ENCODE measurements at places on chromosomes 16 and 17. TPM values are rescaled to one million over a fixed set of nuclear protein-coding genes. Genes with fewer than 3 reads are reported as not detected.

The CES1 gene
- total RNA-seq = 0.87 TPM

The CLEC3A gene
- total RNA-seq = not detected

The C17orf78 gene
- not detected for total RNA-seq

The CSH2 gene
- total RNA-seq = not detected

The EPOP gene
- 10.6 TPM for total RNA-seq

GRCh38 chr16:68770671-68771070 lies 33.6 kb downstream of the CDH1 start:
- H3K36me3 ChIP-seq = no peaks in the 10 kb centered on the region
- no peaks in the 10 kb centered on the region for H3K27me3 ChIP-seq
- DNase-seq = no peak
- H3K27ac ChIP-seq = no peak overlapping the region

DNA sequence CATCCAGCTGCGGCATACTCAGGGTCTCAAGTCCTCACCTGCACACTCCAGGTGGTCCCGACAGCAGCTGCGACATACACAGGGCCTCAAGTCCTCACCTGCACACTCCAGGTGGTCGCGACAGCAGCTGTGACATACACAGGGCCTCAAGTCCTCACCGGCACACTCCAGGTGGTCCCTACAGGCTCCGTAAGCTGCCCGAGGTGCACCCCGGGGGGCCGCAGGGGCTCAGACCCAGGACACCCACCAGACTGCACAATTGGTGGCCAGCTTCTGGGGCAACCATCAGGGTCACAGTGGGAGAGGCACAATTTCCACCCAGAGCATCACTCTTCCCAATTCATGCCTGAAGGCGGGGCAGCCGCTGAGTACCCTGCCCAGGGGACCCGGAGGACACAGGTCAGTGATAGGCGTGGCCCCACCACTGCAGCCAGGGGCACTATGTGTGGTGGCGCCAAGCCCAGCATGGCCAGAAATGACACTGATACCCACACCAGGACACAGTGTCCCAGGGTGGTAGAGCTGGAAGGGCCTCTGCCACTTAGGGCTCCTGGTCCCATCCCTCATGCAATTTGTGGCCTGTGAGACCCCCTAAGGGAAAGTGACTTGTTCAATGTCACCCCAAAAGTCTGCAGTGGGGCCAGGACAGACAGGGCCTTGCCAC lies 57.5 kb upstream of the ZNF469 start:
- no peaks in the 10 kb centered on the region for H3K36me3 ChIP-seq
- no peak overlapping the region for H3K27ac ChIP-seq
- DNase-seq = no peak
- peaks cover 67% of the 10 kb centered on the region for H3K4me1 ChIP-seq
- H3K27me3 ChIP-seq = no peaks in the 10 kb centered on the region

DNA sequence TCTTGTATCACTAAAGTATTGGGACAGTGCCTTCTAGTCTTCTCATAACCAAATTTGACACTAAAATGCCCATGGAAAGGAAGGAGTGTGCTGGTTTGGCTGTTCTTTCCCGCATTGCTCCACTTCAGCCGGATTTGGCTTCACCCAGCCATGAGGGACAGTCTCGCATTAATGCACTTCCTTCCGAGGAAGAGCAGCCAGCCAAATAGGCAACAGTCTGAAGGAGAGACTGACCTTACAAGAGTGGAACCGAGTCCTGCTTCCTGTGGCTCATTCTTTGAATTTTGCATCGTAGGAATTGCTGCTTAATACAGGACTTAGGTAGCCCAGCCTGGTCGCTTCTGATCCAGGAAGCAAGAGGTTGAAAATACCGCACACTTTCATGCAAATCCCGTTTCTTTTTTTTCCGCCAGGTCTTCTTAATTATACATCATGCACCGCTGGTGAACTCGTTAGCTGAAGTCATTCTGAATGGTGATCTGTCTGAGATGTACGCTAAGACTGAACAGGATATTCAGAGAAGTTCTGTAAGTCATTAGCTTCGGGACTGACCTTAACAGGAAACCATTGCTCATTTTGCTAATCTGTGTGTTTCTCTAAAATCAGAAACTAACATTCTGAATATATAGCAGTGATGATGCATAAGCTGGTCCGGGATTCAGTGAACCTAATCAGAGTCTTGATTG lies 38.2 kb downstream of the CLEC16A start:
- no peaks in the 10 kb centered on the region for H3K27me3 ChIP-seq
- H3K4me1 ChIP-seq = 0 out of 2 replicates have a peak, but pooled peaks cover 3% of the 10 kb centered on the region
- H3K27ac ChIP-seq = no peak overlapping the region
- no peak for DNase-seq

GRCh38 chr17:574061-574460 lies 140.6 kb downstream of the VPS53 start:
- DNase-seq = no peak
- H3K4me1 ChIP-seq = no peaks in the 10 kb centered on the region
- H3K27ac ChIP-seq = no peak overlapping the region
- H3K27me3 ChIP-seq = no peaks in the 10 kb centered on the region

DNA sequence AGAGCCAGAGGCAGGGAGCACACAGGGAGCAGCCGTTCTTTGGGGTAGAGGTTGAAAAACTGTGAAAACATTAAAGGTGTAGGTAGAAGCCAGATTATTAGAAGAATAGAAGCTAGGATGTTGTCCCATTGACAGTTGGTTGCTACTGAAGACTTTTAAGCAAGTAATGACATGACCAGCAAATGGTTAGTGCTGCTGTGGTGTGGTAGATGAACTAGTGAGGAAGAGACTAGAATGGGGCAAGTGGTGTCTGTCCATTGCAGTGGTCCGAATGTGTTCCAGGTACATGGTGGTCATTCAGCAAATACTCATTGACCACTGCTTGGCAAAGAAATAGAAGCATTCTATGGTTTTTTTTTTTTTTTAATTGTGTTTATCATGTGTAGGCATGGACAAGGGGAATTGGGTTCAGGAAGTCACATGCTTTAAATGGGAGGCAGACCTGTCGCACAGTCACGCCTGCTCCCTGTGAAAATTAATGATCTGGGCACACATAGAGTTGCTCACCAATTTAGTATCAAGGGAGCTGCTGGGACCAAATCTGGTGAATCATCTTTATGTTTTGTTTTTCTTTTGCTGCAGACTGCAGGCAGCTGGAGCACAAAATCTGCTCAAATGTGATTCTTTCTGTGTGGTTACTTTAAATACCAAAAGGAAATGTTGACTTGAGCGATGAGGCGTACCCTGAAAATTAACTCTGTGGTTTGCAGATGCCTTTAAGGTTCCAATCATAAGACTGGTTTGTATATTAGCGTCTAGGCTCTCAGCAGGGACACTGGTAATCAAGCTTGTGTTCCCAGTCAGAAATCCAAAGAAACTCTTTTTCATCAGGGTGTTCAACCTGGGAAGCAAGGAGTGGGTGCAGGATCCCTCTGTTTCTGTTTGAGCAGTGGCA lies 30.7 kb downstream of the YPEL2 start:
- H3K4me3 ChIP-seq = no peak overlapping the region
- no peak for DNase-seq
- no peaks in the 10 kb centered on the region for H3K36me3 ChIP-seq
- H3K27ac ChIP-seq = no peak overlapping the region
- H3K27me3 ChIP-seq = peaks cover 4% of the 10 kb centered on the region

DNA sequence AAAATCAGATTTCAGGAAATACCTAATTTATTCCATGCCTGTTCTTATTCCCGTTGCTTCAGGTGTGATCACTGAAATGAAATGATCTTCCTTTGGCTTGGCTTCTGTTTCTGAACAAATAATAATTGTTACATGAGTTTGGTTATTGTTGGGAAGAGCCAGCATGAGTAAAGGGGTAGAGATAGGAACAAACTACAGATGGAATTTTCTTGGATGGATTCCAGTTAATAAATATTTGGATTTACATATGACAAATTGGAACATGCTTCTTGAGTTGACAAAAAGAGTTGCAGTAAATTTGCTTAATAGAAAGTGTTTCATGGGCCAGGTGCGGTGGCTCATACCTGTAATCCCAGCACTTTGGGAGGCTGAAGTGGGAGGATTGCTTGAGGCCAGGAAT lies 28.2 kb downstream of the TAC4 start:
- H3K36me3 ChIP-seq = peaks cover 94% of the 10 kb centered on the region
- H3K4me3 ChIP-seq = no peak overlapping the region
- H3K27ac ChIP-seq = no peak overlapping the region
- DNase-seq = no peak
- no peaks in the 10 kb centered on the region for H3K4me1 ChIP-seq

GRCh38 chr16:66524601-66525164 lies 25.2 kb downstream of the TK2 start:
- H3K27ac ChIP-seq = 0 out of 3 replicates have a peak overlapping the region, but pooled peaks have one; percentile 7
- peaks cover 15% of the 10 kb centered on the region for H3K4me1 ChIP-seq
- H3K4me3 ChIP-seq = no peak overlapping the region
- H3K36me3 ChIP-seq = peaks cover 4% of the 10 kb centered on the region

DNA sequence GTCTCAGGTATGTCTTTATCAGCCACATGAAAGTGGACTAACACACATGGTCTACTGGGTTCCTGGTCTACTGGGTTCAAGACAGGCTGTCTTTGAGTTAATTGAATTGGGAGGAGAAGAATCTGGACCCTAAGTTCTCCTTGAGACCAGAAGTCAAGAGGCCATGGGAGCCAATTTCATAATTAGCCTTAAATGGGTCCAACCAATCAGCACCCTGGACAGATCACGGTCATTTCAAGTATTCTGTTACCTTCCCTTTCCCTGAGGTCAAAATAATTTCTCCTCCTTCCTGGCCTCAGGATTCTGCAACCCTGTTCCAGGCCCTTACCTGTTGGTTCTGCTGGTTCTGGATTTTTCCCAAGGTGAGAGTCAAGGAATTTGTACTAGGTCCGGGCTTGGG lies 23.8 kb downstream of the OSBPL7 start:
- peaks cover 34% of the 10 kb centered on the region for H3K27me3 ChIP-seq
- no peak overlapping the region for H3K27ac ChIP-seq
- no peaks in the 10 kb centered on the region for H3K4me1 ChIP-seq
- no peak for DNase-seq

- H3K4me3 ChIP-seq = no peak overlapping the region
- no peak for DNase-seq
- H3K4me1 ChIP-seq = no peaks in the 10 kb centered on the region
These were observed 3.9 kb upstream of the TMEM235 start for GRCh38 chr17:78227455-78227916.

- no peak overlapping the region for H3K4me3 ChIP-seq
- peaks cover 27% of the 10 kb centered on the region for H3K36me3 ChIP-seq
- H3K4me1 ChIP-seq = no peaks in the 10 kb centered on the region
- H3K27ac ChIP-seq = no peak overlapping the region
- DNase-seq = no peak
These were observed 23.7 kb downstream of the NCOR1 start for GRCh38 chr17:16191604-16192003.

- no peak overlapping the region for H3K27ac ChIP-seq
- no peak overlapping the region for H3K4me3 ChIP-seq
- H3K36me3 ChIP-seq = peaks cover 81% of the 10 kb centered on the region
- DNase-seq = no peak
- H3K27me3 ChIP-seq = no peaks in the 10 kb centered on the region
These were observed 57.8 kb downstream of the KLHDC4 start for GRCh38 chr16:87707714-87708580.

- peaks cover 65% of the 10 kb centered on the region for H3K27me3 ChIP-seq
- no peak for DNase-seq
- H3K4me3 ChIP-seq = no peak overlapping the region
- no peak overlapping the region for H3K27ac ChIP-seq
These were observed 4.2 kb downstream of the CD300LB start for GRCh38 chr17:74527081-74527480.

GRCh38 chr17:57285701-57286100 lies 29.4 kb downstream of the MSI2 start:
- peaks cover 11% of the 10 kb centered on the region for H3K36me3 ChIP-seq
- no peaks in the 10 kb centered on the region for H3K27me3 ChIP-seq
- no peak for DNase-seq
- peaks cover 58% of the 10 kb centered on the region for H3K4me1 ChIP-seq

GRCh38 chr17:33121272-33121671 lies 129.6 kb downstream of the SPACA3 start:
- DNase-seq = no peak

- H3K27ac ChIP-seq = no peak overlapping the region
- no peak overlapping the region for H3K4me3 ChIP-seq
- H3K4me1 ChIP-seq = no peaks in the 10 kb centered on the region
- H3K36me3 ChIP-seq = no peaks in the 10 kb centered on the region
- H3K27me3 ChIP-seq = peaks cover 31% of the 10 kb centered on the region
These were observed 163.3 kb downstream of the XYLT1 start for GRCh38 chr16:17307504-17307903.

- no peak for DNase-seq
- peaks cover 32% of the 10 kb centered on the region for H3K36me3 ChIP-seq
- peak overlapping the region; percentile 22 for H3K27ac ChIP-seq
- no peak overlapping the region for H3K4me3 ChIP-seq
- peaks cover 8% of the 10 kb centered on the region for H3K4me1 ChIP-seq
- no peaks in the 10 kb centered on the region for H3K27me3 ChIP-seq
These were observed 53.0 kb downstream of the SF3B3 start for GRCh38 chr16:70576431-70577255.

DNA sequence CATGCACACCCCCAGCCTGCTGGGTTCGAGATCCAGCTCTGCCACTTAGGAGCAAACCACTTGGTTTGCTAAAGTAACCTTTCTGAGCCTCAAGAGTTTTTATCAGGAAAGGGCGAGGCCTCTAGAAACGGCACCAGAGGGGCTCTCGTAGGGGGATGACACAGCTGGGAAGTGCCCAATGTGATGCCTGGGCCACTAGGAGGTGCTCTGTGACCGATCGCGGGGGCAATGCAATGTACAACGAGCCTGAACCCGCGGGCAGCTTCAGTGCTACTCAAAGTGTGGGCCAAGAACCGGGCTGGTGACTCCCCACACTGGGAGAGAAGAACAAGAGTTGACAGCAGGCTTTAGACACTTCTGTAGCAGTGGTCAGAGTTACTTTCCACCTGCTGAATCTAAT lies 9.4 kb downstream of the C16orf89 start:
- no peak overlapping the region for H3K27ac ChIP-seq
- peaks cover 52% of the 10 kb centered on the region for H3K27me3 ChIP-seq
- H3K4me1 ChIP-seq = no peaks in the 10 kb centered on the region
- H3K4me3 ChIP-seq = no peak overlapping the region
- no peaks in the 10 kb centered on the region for H3K36me3 ChIP-seq
- peak; percentile 65 for DNase-seq
